NCI-H1417 treated with DMSO at 0.1 percent for 48 hours (cell line): ENCODE measurements at places on chromosomes 11 and 22.

- DNase-seq, result no peak
These were observed 27.8 kb upstream of the GGTLC2 start for GRCh38 chr22:22616636-22617035.

DNA sequence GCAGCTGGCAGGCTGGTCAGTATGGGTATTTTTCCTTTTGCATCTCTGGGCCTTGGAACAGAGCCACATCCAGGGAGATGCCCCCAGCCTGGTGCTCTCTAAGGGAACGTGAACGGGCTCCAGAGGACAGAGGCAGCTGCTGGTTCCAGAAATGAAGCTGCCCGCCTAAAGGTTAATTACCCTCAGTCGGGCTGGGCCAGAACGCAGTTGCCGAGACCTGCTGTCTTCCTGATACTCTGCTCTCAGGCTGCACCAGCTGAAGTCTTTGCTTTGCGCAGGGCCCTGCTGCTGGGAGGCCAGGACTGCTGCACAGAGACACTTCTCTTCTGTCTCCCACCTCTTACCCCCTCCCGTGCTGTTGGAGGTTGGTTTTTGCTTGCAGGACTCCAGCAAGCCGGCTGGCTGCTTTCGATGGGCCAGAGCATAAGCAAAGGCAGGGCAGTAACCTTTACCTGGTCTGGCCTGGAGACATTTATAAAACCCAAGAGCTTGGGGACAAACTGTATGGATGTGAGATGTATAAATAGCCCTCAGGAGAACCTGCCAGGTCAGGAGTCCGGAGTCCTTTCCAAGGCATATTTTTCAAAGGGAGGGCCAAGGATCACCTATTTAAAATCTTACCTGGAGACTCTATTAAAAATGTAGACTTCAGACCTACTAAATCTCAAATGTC is 197.1 kb downstream of the GRIK4 start:
- no peak for DNase-seq

- no peak for DNase-seq
These were observed 26.3 kb upstream of the RASD2 start for GRCh38 chr22:35514366-35514765.

DNA sequence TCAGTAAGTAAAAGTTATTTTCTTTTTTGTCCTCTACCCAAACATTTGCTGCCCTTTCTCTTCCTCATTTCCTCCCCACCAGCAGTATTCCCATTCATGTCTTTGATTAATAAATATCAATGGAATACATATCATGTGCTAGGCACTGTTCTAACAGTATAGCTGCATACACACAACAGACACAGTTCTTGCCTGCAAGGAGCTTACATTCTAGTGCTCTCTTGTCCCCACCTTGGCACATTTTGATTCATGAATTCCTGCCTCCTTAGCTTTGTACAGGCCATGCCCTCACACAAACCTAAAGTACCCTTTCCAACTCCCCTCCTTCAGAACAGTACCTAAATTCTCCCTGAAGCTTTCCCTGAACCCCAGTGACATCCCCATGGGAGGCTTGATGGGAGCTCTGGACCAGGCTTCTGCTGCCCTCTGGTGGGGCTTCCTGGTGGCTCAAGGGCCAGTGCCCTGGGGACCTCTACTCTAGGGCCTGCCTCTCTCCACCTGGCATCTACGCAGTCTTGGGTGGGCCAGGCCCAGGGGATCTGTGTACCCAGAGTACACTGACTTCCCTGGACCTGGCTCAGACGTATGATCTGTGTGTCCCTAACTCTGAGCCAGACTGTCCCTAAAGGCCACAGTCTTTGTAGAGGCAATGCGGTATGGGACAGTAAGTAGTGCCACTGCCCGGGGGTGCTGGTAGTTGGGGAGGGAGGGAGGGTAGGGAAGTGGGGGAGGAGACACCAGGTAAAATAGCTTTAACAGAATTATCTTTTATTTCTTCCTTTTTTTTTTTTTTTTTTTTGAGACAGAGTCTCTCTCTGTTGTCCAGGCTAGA is 14.1 kb downstream of the RPS13 start:
- no peak for DNase-seq

GRCh38 chr11:104764710-104765045 is 133.6 kb downstream of the CASP12 start:
- DNase-seq, result no peak

DNA sequence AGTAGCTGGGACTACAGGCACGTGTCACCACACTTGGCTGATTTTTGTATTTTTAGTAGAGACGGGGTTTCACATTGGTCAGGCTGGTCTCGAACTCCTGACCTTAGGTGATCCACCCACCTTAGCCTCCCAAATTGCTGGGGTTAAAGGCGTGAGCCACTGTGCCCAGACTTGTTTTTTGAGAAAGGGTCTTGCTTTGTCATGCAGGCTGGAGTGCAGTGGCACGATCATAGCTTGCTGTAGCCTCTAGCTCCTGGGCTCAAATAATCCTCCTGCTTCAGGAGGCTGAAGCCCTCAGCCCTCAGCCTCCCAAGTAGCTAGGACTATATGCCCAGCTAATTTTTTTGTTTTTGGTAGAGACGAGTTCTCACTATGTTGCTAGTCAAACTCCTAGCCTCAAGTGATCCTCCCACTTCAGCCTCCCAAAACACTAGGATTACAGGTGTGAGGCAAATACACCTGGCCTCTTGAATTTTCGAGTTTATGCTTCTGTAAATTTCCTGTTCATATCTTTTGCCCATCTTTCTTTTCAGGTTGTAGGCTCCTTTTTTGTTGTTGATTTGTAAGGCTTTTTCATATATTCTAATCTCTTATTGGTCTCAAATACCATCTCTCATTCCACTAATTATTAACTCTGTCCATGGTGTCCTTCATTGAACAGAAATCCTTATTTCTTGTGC is 3.4 kb upstream of the RBM4B start:
- DNase-seq, result no peak
